ENCODE measurements at places on chromosomes 5 and 9.

DNA sequence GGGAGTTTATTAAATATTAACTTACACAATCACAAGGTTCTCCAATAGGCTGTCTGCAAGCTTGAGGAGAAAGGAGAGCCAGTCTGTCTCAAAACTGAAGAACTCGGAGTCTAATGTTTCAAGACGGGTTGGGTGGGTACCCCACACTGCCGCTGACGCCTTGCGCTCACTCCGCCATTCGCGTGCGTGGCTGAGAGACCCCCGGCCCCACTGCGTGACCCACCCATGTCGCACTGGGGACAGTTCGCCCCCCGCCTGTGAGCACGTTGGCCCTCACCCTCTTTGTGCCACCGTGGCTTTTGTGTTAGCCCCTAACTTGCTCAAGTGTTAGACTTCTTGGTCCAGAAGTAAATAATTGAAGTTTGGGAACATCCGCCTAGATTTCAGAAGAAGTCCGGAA is 270.0 kb upstream of the ITGA1 start:
- DNase-seq, result no peak

DNA sequence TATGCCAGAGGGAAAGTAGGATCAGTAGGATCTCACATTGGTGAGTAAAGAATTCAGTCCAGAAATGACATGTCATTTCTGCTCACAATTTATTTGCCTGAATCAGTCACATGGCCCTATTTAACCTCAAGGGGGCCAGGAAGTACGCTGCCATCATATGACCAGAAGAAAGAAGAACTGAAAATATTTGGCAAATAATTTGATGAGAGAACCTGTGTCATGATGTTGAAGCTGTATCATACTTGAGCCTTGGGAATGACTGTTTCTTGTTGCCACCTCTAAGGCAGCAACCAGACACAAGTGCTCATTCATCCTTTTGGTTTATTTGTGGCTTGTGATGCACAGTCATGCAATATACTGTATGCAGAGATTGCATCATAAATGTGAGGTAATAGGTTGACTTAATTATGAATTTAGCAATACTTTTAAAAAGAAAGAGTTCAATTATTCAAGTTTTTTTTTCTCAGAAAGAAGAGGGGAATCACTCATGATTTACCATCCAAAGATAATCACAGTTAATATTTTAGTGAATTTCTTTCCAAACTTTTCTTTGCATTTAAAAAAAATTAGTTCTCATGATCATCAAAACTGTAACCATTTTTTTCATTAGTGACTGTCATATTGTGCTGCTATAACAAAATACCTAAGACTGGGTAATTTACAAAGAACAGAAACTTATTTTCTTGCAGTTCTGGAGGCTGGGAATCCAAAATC is 8.2 kb upstream of the ZFYVE16 start:
- peak; percentile 49 for DNase-seq

DNA sequence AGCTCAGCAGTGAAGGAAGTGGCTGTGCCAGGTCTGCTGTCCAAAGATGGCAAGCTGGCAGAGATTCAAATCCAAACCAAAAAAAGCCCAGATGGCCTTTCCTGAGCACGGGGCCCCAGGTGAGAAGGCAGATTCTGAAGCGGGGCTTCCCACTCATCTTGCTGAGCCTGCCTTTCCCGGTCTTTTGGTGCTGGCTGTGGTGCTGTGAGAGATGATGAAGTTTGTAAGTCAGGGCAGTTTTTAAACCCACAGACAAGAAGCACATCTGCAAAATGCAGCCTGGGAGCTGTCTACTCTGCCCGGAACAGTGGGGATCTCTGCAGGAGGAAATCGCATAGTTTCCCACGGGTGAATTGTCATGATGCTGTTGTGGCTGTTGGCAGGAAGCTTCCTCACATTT is 85.0 kb upstream of the IRX4 start:
- DNase-seq, result no peak

DNA sequence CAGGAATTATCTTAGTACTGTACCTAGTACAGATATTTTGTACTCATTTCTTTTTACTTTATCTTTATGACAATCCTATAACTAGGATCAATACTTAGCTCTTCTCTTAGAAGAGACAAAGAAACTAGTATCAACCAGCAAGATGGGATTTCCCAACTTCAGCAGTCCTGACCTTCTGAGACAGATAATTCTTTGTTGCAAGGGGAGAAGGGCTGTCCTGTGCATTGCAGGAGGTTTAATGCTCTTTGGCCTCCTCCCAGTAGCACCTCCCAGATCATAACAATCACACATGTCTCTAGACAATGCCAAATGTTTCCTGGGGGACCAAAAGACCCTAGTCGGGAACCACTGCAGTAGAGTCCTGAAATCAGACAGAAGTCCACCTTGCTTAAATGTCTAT is 424.3 kb upstream of the DMAC1 start:
- DNase-seq, result no peak

DNA sequence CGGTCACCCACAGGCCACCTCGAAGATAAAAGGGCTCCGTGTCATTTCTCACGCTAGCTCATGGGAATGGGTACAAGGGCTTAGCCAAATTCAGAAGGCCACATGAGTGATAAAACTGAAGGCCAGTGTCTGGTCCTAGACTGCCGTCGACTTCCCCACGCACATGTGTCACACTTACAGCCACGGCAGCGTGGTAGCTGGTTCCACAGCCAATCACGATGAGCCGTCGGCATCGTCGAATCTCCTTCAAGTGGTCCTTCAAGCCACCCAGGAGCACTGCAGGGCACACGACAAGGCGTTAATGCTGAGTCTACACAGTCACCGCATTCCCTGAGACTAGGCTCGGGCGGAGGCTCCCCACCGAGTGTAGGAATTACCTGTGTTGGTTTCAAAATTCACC is 24.7 kb upstream of the MAPK9 start:
- DNase-seq, result no peak

DNA sequence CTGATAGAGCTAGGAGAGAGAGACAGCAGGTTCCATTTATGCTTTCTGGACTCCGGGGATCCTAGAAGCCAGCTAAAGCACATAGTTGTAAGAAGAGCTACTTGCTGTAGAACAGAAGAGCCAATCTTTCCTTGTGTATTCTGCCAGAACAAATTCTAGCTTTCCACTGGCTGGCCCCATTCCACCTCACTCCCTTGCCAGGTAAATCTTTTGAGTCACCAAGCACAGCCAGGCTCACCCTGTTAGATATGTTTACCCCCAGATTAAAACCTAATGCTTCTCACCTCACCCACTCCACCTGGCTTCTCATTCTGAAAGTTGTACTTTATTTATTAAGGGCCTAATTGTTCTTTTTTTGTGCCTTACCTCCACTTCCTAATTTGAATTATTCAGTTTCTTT is 48.9 kb upstream of the CHD1 start:
- no peak for DNase-seq

DNA sequence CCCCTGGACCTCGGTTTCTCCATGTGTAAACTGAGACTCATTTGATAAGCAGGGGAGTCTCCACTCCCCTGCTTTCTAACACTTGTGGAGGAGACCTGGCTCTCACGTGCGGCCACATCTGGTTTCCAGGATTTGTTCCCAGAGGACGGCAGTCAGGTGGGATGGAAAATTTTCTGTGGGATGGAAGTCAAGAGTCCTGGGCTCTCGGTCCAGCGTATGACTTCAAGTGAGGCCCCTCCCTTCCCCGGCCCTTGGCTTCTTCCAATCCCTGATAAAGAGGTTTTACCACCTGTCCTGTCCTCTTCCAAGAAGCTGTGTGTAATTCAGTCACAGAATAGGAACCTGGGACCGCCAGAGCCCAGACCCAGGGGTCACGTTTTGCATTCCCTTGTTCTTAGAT is 35.0 kb downstream of the TMOD1 start:
- no peak for DNase-seq

DNA sequence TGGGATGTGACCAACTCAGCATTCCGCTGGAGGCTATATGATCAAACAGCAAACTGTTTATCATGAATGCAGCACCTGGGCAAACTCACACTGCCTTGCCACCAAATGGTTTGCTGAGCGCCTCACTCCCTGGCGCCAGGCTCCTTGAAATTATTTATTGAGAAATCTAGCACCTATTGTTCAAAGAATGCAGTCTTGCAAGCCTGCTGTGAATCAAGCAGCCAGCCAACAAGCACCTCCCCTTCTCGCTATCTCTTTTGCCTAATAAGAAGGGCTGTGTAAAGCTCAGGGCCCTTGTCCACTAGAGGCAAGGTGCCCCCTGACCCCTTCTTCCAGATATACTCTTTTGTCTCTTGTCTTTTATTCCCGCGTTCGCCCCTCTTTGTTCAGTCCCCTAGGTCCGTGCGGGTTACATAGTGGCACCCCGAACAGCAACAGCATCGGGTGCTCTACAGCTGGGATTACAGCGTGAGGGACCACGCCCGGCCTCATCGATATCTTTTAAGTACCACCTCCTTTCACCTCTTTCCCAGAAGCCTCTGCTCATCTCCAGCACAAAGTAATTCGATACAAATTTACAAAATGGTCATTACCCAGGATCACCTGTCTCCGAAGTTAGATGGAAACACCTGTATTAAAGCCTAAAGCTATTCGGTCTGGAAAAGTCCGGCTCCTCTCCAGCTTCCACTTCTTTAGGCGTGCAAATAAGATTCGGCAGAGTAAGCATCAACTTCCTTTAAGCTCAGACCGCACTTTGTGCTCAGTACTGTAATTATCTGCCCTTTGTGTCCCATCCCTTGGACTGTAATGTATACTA is 896 bp downstream of the RIGI start:
- DNase-seq, result no peak

GRCh38 chr9:114004221-114004716 is 73.8 kb downstream of the AMBP start:
- no peak for DNase-seq

DNA sequence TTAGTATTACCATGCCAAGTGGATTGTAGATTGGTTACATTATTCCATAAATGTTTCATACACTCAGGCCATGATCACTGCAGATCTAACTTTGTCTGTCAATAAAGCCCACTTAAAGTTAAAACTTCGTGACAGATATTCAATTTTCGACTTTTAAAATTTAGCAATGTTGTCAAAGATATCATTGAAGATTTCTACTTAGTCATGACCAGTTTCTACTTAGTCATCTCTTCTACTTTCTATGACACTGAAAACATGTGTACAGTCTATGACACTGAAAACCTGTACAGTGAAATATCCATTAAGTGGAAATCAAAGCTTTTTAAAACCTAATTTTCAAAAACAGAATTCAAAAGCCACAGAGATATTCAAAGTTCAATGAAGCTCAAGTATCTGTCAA is 258.2 kb downstream of the MCTP1 start:
- DNase-seq, result no peak

- DNase-seq, result no peak
Measured at GRCh38 chr5:124773315-124774311, 27.2 kb upstream of the ZNF608 start.

GRCh38 chr9:136105398-136106135 is 10.5 kb upstream of the NACC2 start:
- DNase-seq, result peak; percentile 57

DNA sequence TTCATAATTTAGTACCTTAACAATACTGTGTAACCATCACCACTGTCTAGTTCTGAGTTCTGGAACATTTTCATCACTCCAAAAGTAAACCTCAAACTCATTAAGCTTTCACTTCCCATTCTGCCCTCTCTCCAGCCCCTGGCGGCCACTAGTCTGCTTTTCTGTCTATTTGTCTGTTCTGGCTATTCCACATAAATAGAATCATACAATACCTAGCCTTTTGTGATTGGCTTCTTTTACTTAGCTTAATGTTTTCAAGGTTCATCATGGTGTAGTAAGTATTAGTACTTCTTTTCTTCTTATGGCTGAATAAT is 138.7 kb downstream of the RAPGEF6 start:
- DNase-seq, result no peak

- no peak for DNase-seq
Measured at GRCh38 chr5:20360263-20360662, 372.3 kb upstream of the CDH18 start.

DNA sequence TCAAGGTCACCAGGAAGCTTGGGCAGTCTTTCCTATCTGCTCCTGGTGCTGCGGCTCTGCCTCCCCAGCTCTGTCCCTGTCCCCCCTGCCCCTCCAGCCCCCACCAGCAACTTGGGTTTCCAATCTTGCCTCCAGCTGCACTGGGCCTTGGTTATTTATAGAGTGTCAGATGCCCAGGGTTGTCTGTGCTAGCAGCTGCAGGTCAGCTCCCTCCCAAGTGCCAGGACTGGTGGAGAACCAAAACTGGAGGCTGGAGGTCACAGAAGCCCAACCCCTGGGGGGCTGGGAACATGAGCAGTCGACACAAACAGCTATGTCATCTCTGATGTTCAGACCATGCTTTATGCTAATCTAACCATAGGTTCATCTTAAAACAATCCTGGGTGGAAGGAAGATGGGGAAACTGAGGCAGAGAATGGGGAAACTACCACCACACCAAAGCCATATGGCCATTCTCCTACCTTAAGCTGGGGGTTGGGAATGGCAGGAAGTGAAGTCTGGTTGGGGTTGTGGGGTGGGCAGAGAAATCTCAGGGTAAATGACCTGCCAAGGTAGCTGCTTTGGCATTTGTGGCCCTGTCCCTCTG is 1.7 kb downstream of the TPM2 start:
- DNase-seq, result no peak

GRCh38 chr5:145557345-145557744 is 277.8 kb downstream of the PRELID2 start:
- no peak for DNase-seq

DNA sequence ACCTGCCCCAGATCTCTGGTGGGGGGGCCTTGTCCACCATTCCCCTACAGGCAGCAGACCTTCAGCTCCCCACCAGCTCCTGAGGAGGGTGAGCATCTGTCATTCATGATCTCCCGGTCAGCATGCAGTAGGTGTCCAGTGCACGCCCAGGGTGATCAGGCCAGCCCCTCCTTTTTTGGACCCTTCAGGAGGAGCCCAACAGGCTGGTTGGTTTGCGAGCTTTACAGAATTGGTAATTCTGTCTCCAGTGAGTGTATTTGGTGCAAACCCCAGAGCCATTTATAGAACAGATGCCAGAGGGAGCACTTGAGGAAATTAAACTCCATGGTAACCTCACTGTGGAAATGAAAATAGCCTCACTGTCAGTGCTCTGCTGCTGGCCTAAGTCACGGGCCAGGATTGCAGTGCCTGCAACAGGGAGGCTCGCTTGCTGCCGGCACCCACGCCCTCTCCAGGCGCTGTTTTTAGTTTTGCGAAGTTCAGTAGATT is 23.4 kb downstream of the WNK2 start:
- peak; percentile 54 for DNase-seq

DNA sequence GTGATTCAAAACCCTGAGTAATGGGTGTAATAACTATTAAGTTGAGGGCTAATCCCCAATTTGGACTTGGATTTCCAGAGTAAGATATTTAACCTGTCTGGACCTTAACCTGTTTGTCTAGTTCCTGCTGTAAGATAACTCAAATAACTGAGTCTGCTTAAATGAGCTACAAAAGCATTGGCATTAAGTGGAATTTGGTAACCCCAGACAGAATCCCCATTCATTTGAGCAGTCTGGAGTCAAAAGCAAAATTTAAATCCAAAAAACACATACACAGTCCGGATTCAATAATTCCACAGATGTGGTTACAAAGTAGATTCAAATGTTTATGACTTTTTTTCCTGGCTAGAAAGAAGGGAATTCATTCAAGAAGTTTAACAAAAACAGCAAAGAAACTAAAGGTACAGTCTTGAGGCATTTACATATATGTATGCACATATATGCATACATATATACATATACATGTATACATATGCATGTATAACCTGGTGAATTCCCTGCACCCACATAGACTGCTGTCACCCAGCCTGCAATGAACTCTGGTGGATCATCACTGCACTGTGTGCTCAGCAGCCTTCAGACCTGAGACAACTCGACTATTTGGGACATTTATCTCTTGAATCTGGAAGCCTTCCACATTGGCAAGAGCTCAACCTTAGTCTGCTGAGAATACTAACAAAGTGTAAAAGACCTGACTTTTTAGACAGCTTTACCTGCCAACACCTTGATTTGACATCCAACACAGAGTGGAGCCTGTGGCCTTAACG is 205.4 kb downstream of the LURAP1L start:
- no peak for DNase-seq
